ENCODE measurements at places on chromosomes 11 and 22.

GRCh38 chr11:116513894-116514293 is 258.9 kb downstream of the BUD13 start:
- DNase-seq, result peak; percentile 42

DNA sequence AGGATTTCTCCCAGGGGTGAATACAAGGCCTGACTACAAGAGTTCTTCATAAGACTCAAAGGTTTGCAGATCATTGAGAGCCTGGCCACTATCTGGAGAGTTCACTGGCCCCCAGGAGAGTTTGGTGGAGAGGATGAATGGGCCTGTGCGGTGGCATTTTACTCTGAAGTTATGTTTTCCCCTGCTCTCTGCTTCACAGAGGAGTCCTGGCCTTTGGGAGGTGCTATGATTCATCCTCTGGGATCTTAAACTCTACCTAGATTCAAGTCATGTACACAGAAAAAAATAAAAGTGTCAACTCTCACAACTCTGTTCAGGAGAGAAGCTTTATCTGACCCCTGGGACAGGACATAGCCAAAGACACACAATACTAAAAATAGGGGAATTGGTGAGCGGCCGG is 159.1 kb upstream of the CARD18 start:
- peak; percentile 32 for DNase-seq

- DNase-seq, result no peak
Measured at GRCh38 chr22:20982563-20982882, 426 bp downstream of the LZTR1 start.

DNA sequence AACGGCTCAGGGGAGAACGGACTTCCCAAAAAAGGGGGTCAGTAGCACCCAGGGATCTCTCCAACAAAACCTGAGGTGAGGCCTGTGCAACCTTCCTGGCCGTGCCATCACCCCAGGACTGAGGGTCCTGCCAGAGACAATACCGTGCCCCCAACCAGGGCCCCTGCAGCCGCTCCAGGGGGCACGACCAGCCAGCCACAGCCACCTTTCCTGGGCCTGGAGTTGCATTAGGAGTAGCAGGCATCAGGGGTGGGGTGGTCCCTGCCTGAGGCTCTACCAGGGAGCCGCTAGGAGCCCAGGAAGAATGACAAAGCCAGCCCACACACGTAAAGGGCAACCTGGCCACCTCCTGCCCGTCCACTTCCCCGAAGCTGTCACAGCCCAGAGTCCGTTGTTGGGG is 137.8 kb downstream of the BRD1 start:
- DNase-seq, result no peak

GRCh38 chr11:12840871-12841660 is 166.8 kb downstream of the TEAD1 start:
- DNase-seq, result peak; percentile 69

Data from fibroblast of skin of back (primary cell).